ENCODE measurements at places on chromosomes 4 and X.

DNA sequence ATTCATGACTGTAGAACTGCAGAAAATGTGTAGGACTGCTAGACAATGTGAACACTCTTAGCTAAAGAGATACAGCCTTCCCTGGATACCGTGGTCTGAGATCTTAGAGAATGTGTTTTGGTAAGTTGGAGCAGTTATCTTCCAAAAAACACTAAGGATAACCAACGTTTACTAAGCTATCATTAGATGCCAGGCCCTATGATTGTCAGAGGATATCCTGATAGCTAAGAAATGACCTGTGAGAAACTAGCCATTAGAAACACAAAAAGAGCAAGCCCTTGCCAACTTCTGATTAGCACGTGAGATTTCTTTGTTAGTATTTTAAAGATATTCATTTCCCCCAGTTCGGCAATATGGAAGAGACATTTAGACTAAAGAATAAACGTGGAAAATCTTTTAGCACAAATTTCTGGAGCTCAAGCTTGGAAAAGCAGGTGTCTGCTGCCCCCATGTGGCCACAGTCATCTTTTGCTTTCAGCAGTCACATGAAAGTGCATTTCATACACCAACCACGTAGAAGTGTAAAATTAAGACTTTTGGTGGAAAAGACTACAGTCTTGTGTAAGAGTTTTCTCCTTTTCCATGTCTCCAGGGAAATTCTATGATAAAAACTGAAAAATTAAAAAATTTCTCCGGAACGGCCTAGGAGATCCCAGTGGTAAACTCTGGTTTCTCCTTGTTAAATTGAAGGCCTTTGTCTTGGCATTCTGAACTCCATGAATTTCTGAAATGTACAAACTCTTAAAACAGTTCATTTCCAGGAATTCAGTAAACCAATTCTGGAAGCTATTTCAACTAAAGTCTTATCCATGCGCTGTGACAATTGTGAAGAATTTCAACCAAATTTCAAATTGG, 136.4 kb downstream of the ZNF674 start:
- DNase-seq: peak; percentile 69

GRCh38 chrX:33415459-33415858, 204.1 kb upstream of the DMD start:
- DNase-seq: no peak

DNA sequence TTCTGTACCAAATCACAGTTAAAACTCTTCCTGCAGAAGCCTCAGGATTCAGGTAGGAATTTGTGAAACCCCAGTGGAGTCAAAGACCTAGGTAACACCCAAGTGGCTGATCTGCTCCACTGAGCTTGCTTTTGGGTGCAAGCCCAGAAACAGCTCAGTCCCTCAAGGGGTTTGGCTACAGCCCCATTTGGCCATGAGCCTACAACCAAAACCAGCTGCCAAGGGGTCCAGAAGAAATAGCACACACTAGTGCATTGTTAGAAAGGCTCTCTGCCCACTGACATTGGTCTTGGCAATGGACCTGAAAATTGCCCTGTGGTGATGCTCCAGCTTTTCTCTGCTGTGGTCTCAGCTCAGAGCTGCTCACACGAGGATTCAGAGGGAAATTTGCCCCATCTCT, 577.4 kb upstream of the INTU start:
- no peak for DNase-seq

GRCh38 chr4:162761965-162762364, 404.7 kb downstream of the NAF1 start:
- no peak for DNase-seq

DNA sequence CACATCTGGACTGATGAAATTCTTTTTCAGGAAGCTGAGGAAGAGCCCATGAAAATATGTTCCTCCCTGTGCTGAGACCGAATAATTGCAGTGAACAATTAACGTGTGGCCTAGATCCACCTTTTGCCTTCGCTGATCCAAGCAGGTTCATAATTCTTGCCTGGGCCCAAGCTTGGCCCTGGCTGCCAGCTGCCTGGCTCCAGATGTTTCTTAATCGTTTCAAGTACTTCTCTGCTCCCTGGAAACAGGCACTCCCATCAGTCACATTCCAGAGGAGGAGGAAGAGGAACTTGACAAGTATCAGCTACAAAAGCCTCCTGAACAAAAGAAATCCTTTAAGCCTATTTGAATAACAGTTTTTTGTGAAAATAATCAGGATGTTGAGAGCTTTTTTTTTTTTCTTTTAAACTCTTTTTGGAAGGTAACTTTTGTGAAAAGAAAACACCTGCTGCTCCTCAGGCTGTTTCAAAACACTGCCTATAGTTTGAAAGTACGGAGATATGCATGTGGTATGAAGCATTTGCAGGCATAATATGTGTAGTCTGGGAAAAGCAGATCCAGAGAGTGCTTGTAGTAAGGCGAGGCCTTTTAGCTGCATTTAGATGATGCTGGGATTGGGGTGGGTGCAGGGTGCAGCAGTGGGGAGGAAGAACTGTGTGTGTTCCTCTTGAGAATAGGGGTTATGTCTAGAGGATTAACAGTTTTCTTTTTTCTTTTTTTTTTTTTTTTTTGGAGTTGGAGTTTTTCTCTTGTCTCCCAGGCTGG, 154.4 kb downstream of the PTTG2 start:
- DNase-seq: no peak

- DNase-seq: no peak
Observed at GRCh38 chrX:129653971-129654651, 645 bp downstream of the APLN start.

DNA sequence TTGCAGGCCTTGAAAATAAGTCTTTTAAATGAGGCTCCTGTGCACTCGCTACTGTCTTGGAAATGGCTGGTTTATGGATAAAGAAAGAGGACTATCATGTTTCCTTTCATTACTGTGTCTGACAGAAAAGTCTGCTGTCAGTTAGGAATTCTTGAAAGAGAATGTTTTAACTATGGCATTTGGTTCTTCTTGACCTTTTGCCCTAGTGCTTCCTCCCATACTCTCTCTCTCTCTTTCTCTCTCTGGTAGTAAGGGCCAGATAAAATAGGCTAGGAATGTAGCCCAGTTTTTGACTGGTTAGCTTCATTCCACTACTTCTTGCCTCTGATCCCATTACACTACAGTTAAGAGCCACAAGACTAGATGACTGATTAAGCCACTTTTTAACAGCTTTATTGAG, 29.8 kb downstream of the YY2 start:
- peak; percentile 39 for DNase-seq

GRCh38 chrX:110108381-110108821, 105.5 kb downstream of the TMEM164 start:
- DNase-seq: peak; percentile 12

- no peak for DNase-seq
Observed at GRCh38 chr4:73421708-73422457, 14.1 kb upstream of the AFP start.

GRCh38 chr4:77600521-77601451, 4.8 kb upstream of the CXCL13 start:
- DNase-seq: peak; percentile 22

GRCh38 chrX:53263597-53264094, 17.7 kb downstream of the IQSEC2 start:
- DNase-seq: peak; percentile 58

DNA sequence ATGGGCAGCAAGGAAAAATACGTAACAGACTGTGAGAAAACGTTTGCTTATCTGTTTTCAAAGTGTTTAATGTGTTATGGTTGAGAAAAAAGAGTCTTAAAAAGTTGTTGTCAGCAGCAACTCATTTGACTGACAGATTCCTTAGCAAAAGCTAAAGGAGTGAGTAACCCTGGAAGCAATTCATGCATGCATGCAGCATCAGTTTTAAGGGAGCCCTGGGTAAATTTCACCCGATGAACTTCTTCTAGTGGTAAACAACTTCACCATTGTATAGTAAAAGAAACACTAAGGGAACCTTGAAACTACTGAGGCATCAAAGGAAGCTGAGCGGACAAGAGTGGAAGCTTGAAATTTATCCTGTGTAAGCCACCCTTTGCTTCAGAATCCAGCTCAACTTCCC, 583.2 kb upstream of the INTU start:
- no peak for DNase-seq

DNA sequence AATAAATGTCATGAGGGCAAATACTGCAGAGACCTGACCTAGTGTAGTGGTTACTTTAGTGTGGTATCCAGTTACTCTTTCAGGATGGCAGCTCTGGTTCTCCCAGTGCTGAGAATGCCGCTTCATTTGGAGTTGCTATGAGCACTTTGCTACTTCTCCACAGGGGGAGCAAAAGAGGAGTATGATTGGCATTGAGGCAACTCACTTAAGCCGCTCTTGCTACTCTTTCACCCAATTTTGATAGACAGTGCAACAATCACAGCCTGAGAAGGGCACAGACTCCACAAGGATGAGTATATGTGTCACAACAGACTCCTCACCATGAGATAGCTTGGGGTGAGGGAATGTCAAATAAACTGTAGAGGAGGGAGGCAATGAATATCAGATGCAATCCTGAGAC, 81.2 kb downstream of the NPY1R start:
- no peak for DNase-seq
